Activated CD4-positive, alpha-beta memory T cell treated with anti-CD3 and anti-CD28 coated beads for 36 hours (primary cell): ENCODE measurements at places on chromosomes 2 and 18. TPM values are rescaled to one million over a fixed set of nuclear protein-coding genes. Genes with fewer than 3 reads are reported as not detected.
A peak's percentile ranks its signal among the peaks of the same experiment; 100 is the strongest.

DNA sequence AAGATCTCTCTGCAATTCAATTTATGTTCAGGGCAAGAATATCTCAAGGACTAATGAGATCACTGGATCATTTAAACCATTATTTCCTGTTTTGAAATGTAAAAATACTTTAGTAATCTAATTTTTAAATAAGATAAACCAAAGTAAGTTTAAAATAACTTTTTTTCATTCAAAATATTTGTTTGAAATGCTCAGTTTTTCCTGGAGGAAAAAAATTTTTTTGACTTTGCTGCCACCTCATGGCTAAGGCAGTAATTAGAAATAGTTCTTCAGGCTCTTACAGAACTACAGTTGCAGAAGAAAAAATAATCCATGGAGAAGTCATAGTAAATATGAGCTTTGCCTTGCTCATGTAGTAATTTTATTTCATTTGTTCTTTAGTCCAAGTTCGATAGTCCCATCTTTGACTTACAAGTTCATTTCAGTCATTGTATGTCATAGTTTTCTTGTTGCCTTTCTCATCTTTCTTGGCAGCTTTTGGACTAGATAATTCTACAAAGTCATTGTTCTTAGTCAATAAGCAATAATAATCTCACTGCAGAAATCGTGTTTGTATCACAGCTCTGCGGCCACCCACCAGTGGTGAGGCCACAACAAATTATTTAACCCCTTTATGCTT is 127.4 kb downstream of the DPP4 start:
- H3K4me3 ChIP-seq: no peak overlapping the region
- H3K27ac ChIP-seq: no peak overlapping the region
- H3K27me3 ChIP-seq: no peaks in the 10 kb centered on the region
- H3K36me3 ChIP-seq: no peaks in the 10 kb centered on the region
- no peak for DNase-seq

The SNORC gene
- 1.7 TPM for total RNA-seq

The ABCG8 gene
- total RNA-seq: not detected

DNA sequence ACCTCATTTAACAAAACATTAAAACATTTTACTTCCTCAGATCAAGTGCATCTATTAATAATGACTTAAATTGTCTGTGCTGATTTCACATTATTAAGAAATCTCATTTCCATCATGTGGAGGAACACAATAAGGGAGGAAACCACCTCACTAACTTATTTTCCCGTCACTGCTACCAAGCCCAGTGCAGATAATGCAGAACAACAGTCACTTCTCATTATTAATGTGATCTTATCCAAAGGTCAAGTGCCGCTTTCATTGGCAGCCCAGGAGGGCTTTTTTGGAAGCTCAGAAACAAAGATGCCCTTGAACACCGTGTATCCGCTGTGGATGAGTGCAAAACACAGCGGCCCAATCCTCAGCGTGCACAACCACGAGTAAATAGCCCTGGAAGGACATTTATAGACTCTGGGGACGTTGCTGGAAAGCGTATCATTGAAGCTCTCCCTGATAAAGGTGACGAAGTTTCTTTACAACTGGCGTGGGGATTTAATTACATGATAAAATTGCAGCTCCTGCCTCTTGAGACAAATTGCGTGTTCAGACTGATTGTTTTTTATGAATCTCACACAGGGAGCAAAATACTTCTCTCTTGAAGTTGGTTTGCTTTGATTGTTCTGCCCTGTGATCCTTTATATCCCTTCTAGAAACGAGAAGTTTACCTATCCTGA is 13.2 kb downstream of the ASB18 start:
- no peak overlapping the region for H3K27ac ChIP-seq
- peaks cover 15% of the 10 kb centered on the region for H3K27me3 ChIP-seq
- no peak overlapping the region for H3K4me3 ChIP-seq
- no peak for DNase-seq
- no peaks in the 10 kb centered on the region for H3K4me1 ChIP-seq

DNA sequence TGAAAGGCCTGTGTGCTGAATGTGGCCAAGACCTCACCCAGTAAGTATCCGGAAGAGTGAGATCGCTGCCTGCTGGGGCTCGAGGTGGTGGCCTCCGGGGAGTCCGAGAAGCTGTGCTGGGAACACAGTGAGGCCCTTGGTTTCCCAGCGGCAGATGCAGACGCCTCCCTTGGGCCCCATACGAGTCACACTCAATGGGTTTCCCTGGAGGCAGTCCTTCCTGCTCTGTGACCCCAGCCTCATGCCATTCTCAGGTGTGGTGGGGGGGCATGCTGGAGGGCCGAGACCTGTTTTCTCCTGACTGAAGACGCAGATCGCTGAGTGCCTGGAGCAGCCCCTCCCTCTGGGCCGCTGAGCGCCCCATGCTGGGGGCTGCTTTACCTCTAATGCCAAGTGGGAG is 15.7 kb downstream of the CTDP1 start:
- H3K36me3 ChIP-seq: peaks cover 26% of the 10 kb centered on the region
- no peak for DNase-seq
- H3K4me3 ChIP-seq: no peak overlapping the region
- H3K27me3 ChIP-seq: no peaks in the 10 kb centered on the region
- peak overlapping the region; percentile 60 for H3K27ac ChIP-seq

The CDK15 gene
- not detected for total RNA-seq

GRCh38 chr2:170298115-170298514 is 120.2 kb downstream of the MYO3B start:
- peaks cover 5% of the 10 kb centered on the region for H3K27me3 ChIP-seq
- H3K36me3 ChIP-seq: no peaks in the 10 kb centered on the region
- H3K4me3 ChIP-seq: no peak overlapping the region
- DNase-seq: no peak
- no peaks in the 10 kb centered on the region for H3K4me1 ChIP-seq

The ZNF514 gene
- 10.8 TPM for total RNA-seq

DNA sequence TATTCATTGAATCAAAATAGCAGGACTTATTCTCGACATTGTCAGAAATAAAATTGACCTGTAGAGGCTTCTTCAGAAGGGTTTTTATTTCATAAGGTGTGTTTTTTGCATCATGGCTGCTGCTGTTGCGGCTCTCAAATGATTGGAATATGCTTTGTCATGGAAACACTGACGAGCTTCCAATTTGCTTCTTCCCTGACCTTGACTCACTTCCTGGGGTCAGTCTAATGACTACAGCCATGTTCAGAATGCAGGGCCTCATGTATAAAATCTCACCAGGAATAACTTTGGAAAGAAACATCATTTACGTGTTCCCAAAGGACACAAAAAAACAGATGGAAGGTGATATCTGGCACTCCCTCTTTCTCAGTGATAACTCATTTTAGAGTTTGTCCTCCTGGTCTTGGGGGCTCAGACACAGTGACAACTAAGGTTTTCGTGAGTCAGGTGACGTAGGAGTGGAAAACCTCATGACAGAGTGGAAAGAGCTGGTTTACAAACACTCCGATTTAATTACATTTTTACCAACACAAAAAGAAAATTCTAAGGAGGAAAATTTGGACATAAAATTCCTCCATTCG is 467.0 kb upstream of the RAB12 start:
- no peak overlapping the region for H3K27ac ChIP-seq
- no peaks in the 10 kb centered on the region for H3K27me3 ChIP-seq
- DNase-seq: no peak
- no peaks in the 10 kb centered on the region for H3K4me1 ChIP-seq
- no peak overlapping the region for H3K4me3 ChIP-seq

GRCh38 chr2:208210688-208211451 is 21.0 kb upstream of the C2orf80 start:
- no peak for DNase-seq
- H3K27ac ChIP-seq: no peak overlapping the region
- peaks cover 1% of the 10 kb centered on the region for H3K27me3 ChIP-seq

The MAL gene
- 63.6 TPM for total RNA-seq

The PROM2 gene
- 0.48 TPM for total RNA-seq

DNA sequence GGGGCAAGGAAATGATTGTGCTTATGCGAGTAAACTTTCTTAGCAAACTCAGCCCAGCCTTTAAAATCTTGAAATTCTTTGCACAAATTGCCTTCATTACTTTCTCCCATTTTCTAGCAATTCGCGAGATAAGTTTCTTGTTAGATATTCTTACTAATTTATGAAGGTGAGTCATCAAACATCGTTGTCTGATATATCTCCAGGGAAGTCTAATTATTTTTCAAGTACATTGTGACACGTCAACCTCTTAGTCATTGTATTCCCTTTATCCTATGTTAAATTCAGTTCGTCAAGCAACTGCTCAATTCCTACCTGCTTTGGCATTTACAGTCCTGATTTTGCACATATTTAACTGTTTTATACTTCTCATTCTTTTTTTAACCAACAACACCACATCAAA is 854.5 kb upstream of the CRIM1 start:
- H3K27me3 ChIP-seq: no peaks in the 10 kb centered on the region
- H3K4me1 ChIP-seq: no peaks in the 10 kb centered on the region
- no peak overlapping the region for H3K4me3 ChIP-seq
- H3K36me3 ChIP-seq: no peaks in the 10 kb centered on the region
- no peak overlapping the region for H3K27ac ChIP-seq
- DNase-seq: no peak

The ALLC gene
- total RNA-seq: not detected

GRCh38 chr2:233656443-233656842 is 15.3 kb upstream of the UGT1A9 start:
- H3K27ac ChIP-seq: no peak overlapping the region
- H3K4me1 ChIP-seq: no peaks in the 10 kb centered on the region
- no peaks in the 10 kb centered on the region for H3K36me3 ChIP-seq
- H3K27me3 ChIP-seq: peaks cover 22% of the 10 kb centered on the region
- no peak overlapping the region for H3K4me3 ChIP-seq
- no peak for DNase-seq

The INPP5D gene
- total RNA-seq: 52.4 TPM

- DNase-seq: no peak
- H3K27ac ChIP-seq: no peak overlapping the region
- no peaks in the 10 kb centered on the region for H3K4me1 ChIP-seq
- no peak overlapping the region for H3K4me3 ChIP-seq
- H3K27me3 ChIP-seq: peaks cover 20% of the 10 kb centered on the region
- H3K36me3 ChIP-seq: no peaks in the 10 kb centered on the region
Observed at GRCh38 chr2:115303-115702, 69.0 kb upstream of the FAM110C start.

DNA sequence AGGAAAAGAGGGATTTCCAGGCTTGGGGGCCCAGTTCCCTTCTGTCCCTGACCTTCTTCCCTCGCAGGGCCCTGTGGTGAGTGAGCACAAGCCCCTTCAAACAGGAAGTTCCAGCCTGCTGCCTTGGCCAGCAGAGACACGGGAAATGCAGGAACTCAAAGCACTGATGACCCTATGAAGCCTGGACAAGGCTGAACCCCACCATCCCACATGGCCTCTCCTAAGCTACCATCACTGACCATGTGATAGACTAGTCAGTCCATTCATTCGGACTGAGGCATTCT is 196.4 kb downstream of the TNS1 start:
- H3K4me3 ChIP-seq: no peak overlapping the region
- no peak for DNase-seq
- H3K36me3 ChIP-seq: no peaks in the 10 kb centered on the region

GRCh38 chr2:72157871-72158771 is 10.5 kb upstream of the CYP26B1 start:
- peaks cover 27% of the 10 kb centered on the region for H3K27me3 ChIP-seq
- no peaks in the 10 kb centered on the region for H3K4me1 ChIP-seq
- no peak overlapping the region for H3K4me3 ChIP-seq
- H3K27ac ChIP-seq: no peak overlapping the region
- DNase-seq: no peak

GRCh38 chr2:230798769-230799399 is 65.9 kb upstream of the ITM2C start:
- H3K36me3 ChIP-seq: peaks cover 56% of the 10 kb centered on the region
- no peaks in the 10 kb centered on the region for H3K27me3 ChIP-seq
- DNase-seq: peak; percentile 36
- peak overlapping the region; percentile 64 for H3K27ac ChIP-seq
- H3K4me3 ChIP-seq: no peak overlapping the region

DNA sequence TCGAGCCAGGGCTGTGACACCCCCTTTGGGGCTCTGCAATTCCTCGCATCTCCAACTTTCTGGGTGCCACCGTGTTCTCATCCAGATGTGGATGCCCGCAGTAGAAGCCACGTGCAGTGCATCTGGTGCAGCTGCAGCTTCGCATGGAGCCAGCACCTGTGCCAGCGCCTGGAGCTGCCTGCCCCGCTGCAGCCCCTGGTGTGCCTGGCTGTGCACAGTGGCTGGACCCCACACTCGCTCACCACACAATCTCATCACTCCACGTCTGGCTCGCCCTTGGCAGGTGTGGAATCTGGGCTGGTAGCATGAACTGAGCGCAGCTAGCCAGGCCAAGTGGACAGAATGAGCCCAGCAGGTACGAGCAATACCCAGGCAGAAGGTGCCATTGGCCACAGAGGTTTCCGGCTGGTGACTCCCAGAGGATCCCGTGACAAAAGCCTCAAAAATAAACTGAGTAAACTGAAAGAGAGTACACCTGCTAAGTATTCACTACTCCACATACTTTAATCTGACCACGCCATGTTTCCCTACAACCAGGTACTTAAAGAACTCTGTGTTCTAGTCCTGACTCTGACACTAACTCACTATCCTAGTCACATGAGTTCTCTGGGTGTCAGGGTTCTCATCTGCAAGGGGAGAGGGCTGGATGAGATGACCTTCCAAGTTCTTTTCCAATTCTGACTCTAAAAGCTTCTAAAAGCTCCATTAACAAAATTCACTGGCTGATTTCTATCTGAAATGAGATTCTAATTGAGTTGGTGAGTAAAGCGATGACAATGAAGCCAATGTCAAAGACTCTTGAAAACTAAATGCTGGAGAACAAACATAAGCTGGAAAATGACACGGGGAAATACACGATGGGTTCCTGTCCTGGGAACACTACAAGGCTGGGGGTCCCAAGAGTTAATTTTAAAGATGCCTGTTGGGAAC is 37.1 kb downstream of the RNF152 start:
- H3K4me3 ChIP-seq: no peak overlapping the region
- DNase-seq: no peak
- peaks cover 5% of the 10 kb centered on the region for H3K27me3 ChIP-seq

DNA sequence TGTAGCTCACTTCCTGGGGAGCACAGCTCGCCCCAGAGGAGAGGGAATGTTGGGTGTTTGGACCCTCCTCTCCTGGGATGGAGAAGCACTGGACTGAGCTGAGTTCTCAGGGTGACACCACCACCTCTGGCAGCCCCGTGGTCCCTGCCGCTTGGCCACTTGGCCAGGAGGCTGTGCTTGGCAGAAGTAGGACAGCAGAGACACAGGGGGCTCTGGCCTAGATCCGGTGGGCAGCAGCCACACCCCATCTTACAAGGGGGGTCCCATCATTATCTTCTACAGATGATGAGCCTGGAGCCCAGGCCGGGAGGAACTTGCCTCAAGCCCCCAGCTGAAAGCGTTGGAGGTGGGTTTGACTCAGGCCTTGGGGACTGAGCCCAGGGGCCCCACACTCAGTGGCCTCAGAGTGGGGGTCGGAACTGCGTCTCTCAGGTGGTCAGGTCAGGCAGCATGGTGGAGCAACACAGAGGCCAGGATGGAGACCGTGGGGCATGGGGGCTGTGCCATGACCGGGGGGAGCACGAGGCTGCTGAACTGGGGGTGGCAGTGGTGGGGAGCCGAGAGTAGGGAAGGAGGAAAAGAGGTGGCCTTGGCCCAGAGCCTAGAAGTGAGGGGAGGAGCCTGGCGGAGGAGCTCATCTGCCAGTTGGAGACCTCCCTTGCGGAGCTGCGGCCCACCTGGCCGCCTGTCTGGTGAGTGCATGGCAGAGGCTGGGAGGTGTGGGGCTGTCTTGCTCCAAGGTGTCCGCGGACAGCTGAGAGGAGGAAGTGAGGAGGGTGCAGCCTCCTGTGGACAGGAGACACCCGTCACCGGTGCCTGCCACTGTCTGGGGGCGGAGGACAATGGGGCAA is 63.6 kb upstream of the HDAC4 start:
- no peak for DNase-seq
- H3K4me1 ChIP-seq: no peaks in the 10 kb centered on the region
- H3K27me3 ChIP-seq: peaks cover 1% of the 10 kb centered on the region
- no peaks in the 10 kb centered on the region for H3K36me3 ChIP-seq

- H3K4me3 ChIP-seq: no peak overlapping the region
- DNase-seq: no peak
- no peak overlapping the region for H3K27ac ChIP-seq
- no peaks in the 10 kb centered on the region for H3K36me3 ChIP-seq
Observed at GRCh38 chr18:59293317-59293716, 20.1 kb upstream of the RAX start.
